ENCODE measurements at places on chromosomes 11 and 22.

GRCh38 chr11:2945031-2945756 lies 16.0 kb upstream of the PHLDA2 start:
- DNase-seq = no peak

DNA sequence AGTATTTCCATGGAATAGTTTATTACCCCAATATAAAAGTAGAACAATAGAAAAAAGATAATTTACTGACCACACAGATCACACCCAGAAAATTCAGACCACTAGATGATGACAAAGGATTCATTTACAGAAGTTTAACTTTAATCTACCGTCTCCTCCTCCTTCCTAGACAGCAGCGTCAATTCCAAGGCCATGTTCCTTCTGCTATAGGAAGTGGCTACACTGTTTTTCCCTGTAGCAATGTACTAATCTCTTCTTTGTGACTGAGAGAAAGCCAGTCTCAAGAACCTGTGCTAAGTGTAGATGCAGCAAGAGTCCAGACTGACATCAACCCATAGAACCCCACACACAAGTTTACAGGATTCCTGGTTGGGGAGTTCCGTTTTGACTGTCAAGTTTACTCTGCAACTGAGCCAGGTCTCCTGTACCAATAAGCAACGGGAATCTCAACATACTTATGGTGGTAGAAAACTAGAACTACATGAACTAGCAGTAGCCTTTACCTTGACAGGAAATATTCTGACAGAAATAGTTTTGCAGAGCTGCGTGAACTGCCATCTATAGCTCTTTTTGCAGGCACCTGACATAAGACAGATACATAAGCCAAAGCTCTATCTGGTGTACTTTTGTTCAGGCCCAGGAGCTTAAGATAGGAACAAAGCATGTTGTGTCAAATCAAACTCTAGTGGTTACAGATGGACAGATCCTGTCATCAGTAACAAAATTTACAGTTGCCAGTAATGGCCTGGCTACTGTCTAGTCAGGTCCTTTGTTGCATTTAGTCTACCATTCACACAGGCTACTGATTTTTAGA lies 42.9 kb downstream of the MRTFA start:
- peak; percentile 32 for DNase-seq

DNA sequence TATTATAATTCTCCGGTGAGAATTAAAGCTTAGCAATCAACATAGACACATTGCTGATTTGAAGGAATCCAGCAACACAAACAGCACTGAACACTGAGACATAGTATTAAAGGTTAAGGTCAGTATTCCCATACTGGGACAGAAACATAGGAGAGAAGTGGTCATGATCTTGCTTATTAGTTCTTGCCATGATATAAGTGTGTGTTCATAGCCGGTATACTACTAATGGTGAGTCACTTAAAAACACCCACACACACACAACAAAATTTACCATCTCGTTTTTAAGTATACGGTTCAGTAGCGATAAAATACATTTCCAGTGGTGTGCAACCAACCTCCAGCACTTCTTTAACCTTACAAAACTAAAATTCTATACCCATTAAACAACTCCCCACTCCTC lies 96.3 kb downstream of the C11orf65 start:
- DNase-seq = no peak

DNA sequence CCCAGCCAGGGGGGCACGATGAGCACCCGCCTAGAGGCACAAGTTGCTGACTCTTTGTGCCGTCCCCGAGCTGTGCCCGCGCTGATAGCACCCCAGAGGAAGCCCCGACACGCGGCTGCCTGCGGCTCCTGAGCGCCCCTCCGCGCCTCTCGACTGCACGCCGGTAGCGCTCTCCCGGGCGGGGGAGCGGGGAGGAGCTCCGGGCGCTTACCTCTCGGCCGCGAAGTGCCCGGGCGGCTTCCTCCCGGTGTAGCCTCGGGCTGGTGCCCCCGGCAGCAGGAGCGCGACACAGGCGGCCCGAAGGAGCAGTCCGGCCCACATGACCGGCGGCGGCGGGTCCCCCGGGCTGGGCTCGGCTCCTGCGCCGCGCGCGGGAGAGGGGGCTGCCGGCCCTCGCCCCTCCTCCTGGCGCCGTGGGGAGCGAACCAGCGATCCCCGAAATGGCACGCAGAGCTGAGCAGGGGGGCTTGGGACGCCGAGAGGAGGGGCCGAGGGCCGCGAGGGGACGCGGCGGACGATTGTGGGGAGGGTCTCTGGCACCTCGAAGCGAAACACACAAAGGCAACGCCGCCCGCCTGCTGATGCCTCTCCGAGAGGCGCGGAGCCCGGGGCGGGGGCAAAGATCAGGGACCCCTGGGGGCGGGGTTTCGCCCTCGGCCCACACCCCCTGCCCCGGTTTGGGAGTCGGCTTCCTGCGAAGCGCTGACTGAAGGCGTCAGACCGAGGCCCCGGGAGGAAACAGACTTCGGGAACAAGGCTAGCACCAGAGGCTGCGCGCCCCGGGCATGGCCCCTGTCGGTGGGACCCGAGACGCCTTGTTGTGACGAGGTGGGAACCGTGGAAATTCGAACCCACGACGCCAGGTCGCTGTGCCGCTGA lies at the start of gene VWCE:
Gene VWCE, minus strand, starts transcription at position 600 of the 879 bp plus-strand sequence. Its CDS starts 279 bp downstream, at position 321.
- peak; percentile 95 for DNase-seq

- no peak for DNase-seq
Measured at GRCh38 chr11:45486461-45486860, 179.0 kb downstream of the CHST1 start.

- DNase-seq = peak; percentile 50
Measured at GRCh38 chr11:67667490-67668191, 6.8 kb downstream of the ALDH3B2 start.

- DNase-seq = no peak
Measured at GRCh38 chr11:129259931-129260348, 67.8 kb upstream of the ARHGAP32 start.

GRCh38 chr11:62545437-62546243 lies 966 bp downstream of the AHNAK start:
- DNase-seq = no peak

DNA sequence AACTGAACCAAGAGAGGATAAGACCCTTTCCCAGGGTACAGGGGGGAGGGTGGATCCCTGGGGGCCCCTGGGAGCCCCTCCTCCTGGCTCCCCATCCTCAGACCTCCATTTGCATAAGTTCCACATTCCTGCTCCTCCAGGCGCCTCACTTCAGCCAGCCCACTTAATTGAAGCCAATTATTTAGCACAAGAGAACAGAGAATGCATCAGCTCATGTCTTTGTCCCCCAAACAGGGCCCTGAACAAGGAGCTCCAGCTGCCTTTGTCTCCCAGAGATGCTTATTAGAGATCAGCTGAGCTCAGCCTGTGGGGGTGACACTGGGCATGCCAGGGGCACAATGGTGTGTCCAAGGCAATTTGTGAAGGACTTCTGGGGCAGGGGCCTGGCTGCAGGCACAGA lies 89.9 kb upstream of the PRDM11 start:
- DNase-seq = no peak

DNA sequence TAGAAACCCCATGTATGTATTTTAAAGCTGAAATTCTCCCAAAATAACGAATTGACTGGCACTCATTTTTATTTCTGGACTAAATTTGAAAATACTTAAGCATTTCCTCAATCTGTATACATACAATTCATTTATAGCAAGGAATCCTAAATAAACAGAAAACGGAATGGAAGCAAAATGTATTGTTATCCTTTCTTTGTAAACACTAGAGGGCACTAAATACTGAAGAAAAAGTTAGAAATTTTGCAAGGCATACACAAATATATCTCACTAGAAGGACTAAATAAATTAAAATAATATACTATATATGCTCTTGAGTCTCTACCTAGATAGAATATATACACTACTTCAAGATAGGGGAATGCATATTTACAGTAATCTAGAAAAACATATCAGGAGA lies 23.1 kb upstream of the ANO5 start:
- DNase-seq = no peak

GRCh38 chr22:45774001-45774670 lies 102.5 kb downstream of the ATXN10 start:
- no peak for DNase-seq

DNA sequence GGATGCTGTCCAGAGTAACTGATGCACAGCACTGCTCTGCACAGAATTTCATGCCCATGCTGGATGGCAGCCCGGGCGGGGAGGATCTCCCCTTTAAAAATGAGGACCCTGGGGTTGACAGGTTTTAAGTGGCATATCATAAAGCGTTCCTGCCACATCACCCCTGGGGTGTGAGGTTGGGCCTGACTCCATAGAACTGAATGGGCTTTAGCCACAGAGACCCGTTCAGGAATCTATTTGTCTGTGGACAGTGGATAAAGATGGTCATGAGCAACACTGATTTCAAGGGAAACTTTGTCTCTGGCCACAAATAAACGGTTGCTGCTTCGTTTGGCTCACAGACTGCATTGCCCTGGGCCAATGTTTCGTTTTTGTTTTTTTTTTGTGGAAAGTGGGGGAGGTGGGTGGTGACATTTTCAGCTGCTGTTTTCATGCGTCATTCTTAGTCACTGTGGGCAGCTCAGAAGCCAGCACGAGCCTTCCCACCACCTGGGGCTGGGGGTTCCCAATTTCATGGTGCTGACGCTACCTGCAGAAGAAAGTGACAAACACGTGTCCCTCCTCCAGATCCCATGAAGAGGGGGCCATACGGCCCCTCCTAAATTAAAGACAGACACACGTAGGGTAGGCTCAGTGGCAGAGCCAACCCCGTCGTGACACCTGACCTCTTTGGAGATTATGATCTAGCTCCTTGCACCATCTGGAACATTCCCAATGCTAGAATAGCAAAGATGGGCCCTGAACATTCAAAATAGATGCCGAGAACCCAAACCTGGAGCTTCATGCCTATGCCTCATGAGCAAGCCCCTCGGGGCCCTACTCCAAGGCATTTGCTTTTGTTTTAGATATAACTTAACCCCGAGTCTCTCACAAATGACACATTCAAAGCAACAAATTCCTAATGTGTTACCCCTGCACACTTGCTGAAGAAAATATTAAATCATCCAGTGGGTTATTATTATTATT lies 54.8 kb upstream of the PHF21B start:
- peak; percentile 82 for DNase-seq

- DNase-seq = no peak
Measured at GRCh38 chr11:22602504-22602903, 23.1 kb downstream of the FANCF start.

GRCh38 chr11:118996926-118997626 lies 862 bp upstream of the CENATAC start:
- DNase-seq = peak; percentile 71

- no peak for DNase-seq
Measured at GRCh38 chr11:11717064-11717725, 95.4 kb upstream of the GALNT18 start.

GRCh38 chr11:11563200-11563975 lies 58.4 kb downstream of the GALNT18 start:
- DNase-seq = no peak

GRCh38 chr22:41598081-41598480 lies 8.4 kb upstream of the PMM1 start:
- no peak for DNase-seq

- DNase-seq = no peak
Measured at GRCh38 chr22:50436841-50437341, 37.9 kb downstream of the SBF1 start.

DNA sequence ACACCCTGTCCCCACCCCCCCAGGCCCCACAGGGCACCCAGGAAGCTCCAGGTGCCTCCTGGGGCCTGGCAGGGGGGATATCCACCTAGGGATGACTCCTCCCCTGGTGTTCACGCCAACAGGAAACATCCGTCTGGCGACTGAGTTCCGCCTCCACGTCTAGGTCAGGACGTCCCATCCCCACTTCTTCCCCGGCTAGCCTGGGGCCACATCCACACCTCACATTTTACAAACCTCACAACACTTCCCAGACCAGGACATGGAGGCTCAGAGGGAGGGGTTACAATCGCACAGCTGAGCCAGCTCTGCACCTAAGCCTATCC lies 21.0 kb downstream of the MAFF start:
- DNase-seq = no peak

GRCh38 chr22:48192920-48193319 lies 1430.5 kb downstream of the TBC1D22A start:
- DNase-seq = no peak

- DNase-seq = no peak
Measured at GRCh38 chr22:39530116-39530515, 2.4 kb downstream of the RPS19BP1 start.

Data from GM13976 (cell line).